Heart right ventricle (tissue), 16 donors: ENCODE measurements at places on chromosomes 2 and 18. TPM values are rescaled to one million over a fixed set of nuclear protein-coding genes. Genes with fewer than 3 reads are reported as not detected.

Gene MTLN
- 129 TPM for total RNA-seq

Gene CCDC74A
- total RNA-seq: 1.2 TPM

Gene IL18RAP
- total RNA-seq: 1.2 TPM

Gene RAB17
- total RNA-seq: 5.0 TPM

DNA sequence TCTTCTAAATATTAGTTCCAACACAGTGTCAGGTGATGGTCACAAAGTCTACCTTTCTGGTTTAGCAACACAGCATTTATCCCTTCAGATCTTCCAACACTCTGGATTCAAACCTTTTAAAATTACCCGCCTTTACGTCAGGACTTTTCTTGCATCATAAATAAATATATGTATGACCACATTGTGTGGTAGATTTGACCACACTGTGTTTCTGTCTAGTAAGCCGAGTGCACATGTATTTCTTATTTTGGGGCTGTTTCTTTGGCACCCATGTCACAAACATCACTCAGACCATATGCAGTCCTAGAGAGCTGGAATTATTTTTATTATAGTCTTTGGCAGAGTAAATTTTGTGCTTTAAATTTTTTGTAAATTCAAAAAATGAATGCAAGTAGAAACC is 172.1 kb downstream of the ANKRD44 start:
- no peak for DNase-seq
- H3K4me3 ChIP-seq: no peak overlapping the region
- no peaks in the 10 kb centered on the region for H3K27me3 ChIP-seq
- no peak overlapping the region for H3K27ac ChIP-seq
- H3K4me1 ChIP-seq: no peaks in the 10 kb centered on the region

GRCh38 chr18:35827275-35827902 is 145.1 kb upstream of the RMP24 start:
- no peaks in the 10 kb centered on the region for H3K27me3 ChIP-seq
- H3K36me3 ChIP-seq: no peaks in the 10 kb centered on the region
- no peaks in the 10 kb centered on the region for H3K4me1 ChIP-seq
- DNase-seq: no peak
- H3K27ac ChIP-seq: no peak overlapping the region
- no peak overlapping the region for H3K4me3 ChIP-seq

- peaks cover 26% of the 10 kb centered on the region for H3K4me1 ChIP-seq
- H3K36me3 ChIP-seq: no peaks in the 10 kb centered on the region
- peak; percentile 15 for DNase-seq
- no peaks in the 10 kb centered on the region for H3K27me3 ChIP-seq
- H3K4me3 ChIP-seq: no peak overlapping the region
- no peak overlapping the region for H3K27ac ChIP-seq
Observed at GRCh38 chr2:133415210-133415876, 152.9 kb downstream of the NCKAP5 start.
